ENCODE measurements at places on chromosomes 1 and 21. TPM values are rescaled to one million over a fixed set of nuclear protein-coding genes. Genes with fewer than 3 reads are reported as not detected.

PCNX2 gene
- total RNA-seq: 37.7 TPM

LHX8 gene
- total RNA-seq: under 0.01 TPM

TRIM58 gene
- total RNA-seq: under 0.01 TPM

TRNP1 gene
- 59.7 TPM for total RNA-seq

FLG gene
- not detected for total RNA-seq

HORMAD1 gene
- not detected for total RNA-seq

SLC35E2B gene
- 59.7 TPM for total RNA-seq

SLC2A5 gene
- total RNA-seq: 2.0 TPM

RPE65 gene
- not detected for total RNA-seq

LCE1E gene
- total RNA-seq: not detected

PEX14 gene
- total RNA-seq: 17.5 TPM

CD34 gene
- total RNA-seq: 0.17 TPM

CR1L gene
- total RNA-seq: not detected

PGBD5 gene
- 1.7 TPM for total RNA-seq

SH3BGR gene
- 2.8 TPM for total RNA-seq
